IMR-90 (cell line): ENCODE measurements at places on chromosomes 12 and 14. TPM values are rescaled to one million over a fixed set of nuclear protein-coding genes. Genes with fewer than 3 reads are reported as not detected.

DNA sequence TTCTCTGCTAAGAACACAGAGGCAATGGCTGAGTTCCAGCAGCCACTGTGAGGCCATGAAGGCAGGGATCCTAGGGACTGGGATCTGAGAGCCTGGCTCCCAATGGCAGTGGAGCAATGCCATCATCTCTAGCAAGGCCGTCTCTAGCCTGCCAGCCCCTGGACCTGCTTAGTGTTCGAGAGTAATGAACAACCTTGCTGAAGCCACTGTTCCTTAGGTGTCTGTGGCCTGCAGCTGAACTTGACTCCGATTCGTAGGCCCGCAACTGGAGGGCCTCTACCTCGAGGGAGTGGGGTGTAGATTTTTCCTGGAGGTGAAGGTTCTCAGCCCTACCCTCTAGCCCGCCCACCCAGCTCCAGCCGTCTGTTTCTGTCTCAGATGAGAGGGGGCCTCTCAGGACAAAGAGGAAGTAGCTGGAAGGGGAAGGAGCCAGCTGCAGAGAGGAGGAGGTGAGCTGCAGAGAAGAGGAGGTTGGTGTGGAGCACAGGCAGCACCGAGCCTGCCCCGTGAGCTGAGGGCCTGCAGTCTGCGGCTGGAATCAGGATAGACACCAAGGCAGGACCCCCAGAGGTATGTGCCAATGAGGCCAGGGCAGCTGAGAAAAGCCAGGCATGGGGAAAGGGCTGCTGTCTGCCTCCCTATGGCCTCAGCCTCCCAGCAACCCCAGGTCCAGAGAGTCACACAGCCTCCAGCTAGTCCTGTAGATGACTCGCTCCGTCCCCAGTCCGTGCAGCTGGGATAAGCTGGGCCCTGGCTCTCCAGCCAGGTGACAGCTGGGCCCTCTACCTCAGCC lies at the start of gene PLD4:
TSS of gene PLD4 (plus strand) at position 459 of the 793 bp plus-strand sequence. CDS start 2,262 bp downstream, outside the sequence.
- DNase-seq, result no peak
- H3K4me1 ChIP-seq, result no peaks in the 10 kb centered on the region
- peaks cover 11% of the 10 kb centered on the region for H3K27me3 ChIP-seq
- H3K4me3 ChIP-seq, result no peak within 1 kb of the TSS
- H3K36me3 ChIP-seq, result no peaks in the 10 kb centered on the region
- no peak within 1 kb of the TSS for H3K27ac ChIP-seq

DNA sequence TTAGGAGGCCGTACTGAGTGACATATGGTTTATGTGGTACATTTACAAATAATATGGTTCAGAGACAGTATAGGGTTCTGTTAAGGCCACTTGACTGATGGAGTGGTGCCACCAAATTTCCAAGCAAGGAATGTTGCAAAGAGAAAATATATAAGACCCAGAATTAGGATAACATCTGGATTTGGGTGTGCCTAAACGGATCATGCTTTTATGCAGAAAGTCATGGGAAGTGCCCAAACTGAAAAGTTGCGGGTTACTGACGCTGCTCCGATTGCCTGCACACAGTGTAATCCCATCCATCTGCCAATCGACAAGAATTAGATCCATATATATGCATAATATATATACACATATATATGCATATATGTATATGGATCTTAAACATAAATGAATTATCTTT lies 138.4 kb upstream of the DCN start:
- H3K36me3 ChIP-seq, result no peaks in the 10 kb centered on the region
- peaks cover 10% of the 10 kb centered on the region for H3K4me1 ChIP-seq
- DNase-seq, result no peak
- no peak overlapping the region; the same call in 1 of the 2 replicates for H3K27ac ChIP-seq
- H3K27me3 ChIP-seq, result no peaks in the 10 kb centered on the region

Gene GLI1
- total RNA-seq, result 1.3 and 1.4 TPM in 2 replicates

Gene TAS2R42
- not detected in 2 replicates for total RNA-seq

GRCh38 chr14:104014764-104015163 lies 70.7 kb upstream of the ASPG start:
- no peak overlapping the region for H3K4me3 ChIP-seq
- no peak for DNase-seq
- H3K27ac ChIP-seq, result no peak overlapping the region
- H3K36me3 ChIP-seq, result no peaks in the 10 kb centered on the region
- H3K27me3 ChIP-seq, result peaks cover 2% of the 10 kb centered on the region

DNA sequence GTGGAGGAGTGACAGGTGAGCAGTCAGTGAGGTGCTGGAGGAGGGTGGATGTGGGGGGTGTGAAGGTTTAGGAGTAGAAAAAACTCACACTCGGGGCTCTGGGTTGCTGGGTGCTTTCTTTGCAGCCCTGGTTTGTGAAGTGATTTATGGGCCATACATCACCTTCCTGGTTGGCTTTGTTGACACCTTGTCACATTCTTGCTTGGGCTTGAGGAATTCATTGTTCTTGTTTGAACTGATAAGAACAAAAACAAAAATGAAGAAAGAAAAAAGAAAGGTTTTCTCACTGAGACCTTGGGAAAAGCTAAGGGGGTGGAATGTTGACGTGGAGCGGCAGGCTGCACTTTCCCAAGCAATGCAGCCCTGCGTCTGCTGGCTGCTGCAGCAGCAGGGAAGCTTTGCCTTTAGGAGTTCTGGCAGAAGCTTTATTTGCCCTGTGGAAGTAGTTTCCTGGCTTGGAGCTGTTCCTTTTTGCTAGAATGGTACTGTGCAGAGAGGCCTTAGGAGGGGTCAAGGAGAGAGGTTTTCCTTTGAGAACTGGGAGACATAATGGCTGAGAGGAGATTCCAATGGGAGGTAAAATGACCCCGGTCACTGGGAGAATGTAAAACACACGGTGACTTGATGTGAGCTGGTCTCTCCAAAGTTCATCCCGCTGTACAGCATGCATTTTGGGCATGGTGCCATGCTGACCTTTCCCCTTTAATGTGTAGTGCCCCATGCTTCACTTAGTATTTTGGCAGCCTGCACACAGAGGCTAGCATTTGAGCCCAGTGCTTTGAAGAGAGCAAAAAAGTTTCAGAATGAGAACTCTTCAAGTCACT lies 52.8 kb downstream of the HMGA2 start:
- peaks cover 23% of the 10 kb centered on the region for H3K4me1 ChIP-seq
- no peak for DNase-seq
- H3K27ac ChIP-seq, result no peak overlapping the region; the same call in 1 of the 2 replicates
- H3K4me3 ChIP-seq, result no peak overlapping the region
- no peaks in the 10 kb centered on the region for H3K27me3 ChIP-seq

GRCh38 chr12:46131732-46132469 lies 136.9 kb downstream of the SLC38A1 start:
- H3K36me3 ChIP-seq, result no peaks in the 10 kb centered on the region
- peaks cover 3% of the 10 kb centered on the region for H3K27me3 ChIP-seq
- no peak for DNase-seq
- H3K27ac ChIP-seq, result no peak overlapping the region
- H3K4me1 ChIP-seq, result no peaks in the 10 kb centered on the region

DNA sequence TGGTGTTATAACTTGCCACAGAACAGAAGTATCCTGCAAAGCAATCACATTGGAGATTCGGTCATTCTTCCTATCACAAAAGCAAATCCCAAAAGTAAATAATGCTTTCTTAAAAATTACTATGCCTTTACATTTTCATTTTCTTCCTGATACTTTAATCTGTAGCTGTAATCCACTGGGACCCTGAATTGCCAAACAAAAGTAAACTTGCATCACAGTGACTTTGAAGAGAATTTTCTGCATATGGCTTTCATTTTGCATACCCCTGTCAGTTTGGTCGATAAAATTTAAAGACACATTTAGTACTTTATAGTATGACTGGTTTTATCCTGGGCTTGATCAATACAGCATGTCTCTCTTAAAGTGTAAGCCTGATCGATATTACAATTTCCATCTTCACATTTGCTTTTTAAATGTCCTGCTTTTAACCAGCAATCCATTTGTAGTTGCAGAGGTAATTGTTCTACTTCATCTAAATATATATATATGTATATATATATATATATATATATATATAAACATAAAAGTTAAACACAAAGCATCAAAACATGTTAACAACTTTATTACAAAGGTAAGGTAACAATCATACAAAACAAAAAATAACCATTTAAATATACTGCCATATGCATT lies 53.7 kb upstream of the PLEKHA5 start:
- H3K36me3 ChIP-seq, result no peaks in the 10 kb centered on the region
- DNase-seq, result no peak
- H3K27ac ChIP-seq, result no peak overlapping the region
- no peak overlapping the region for H3K4me3 ChIP-seq
- H3K4me1 ChIP-seq, result no peaks in the 10 kb centered on the region

GRCh38 chr12:57545809-57546437 lies 1.1 kb downstream of the DCTN2 start:
- DNase-seq, result peak; percentile 12
- peaks cover 13% of the 10 kb centered on the region for H3K4me1 ChIP-seq
- H3K27ac ChIP-seq, result peak overlapping the region; percentile 77
- peak overlapping the region; percentile 77 for H3K4me3 ChIP-seq
- peaks cover 25% of the 10 kb centered on the region for H3K27me3 ChIP-seq
- peaks cover 12% of the 10 kb centered on the region for H3K36me3 ChIP-seq

GRCh38 chr14:30295980-30296379 lies 263.0 kb upstream of the G2E3 start:
- H3K36me3 ChIP-seq, result no peaks in the 10 kb centered on the region
- H3K4me1 ChIP-seq, result no peaks in the 10 kb centered on the region; the same call in 1 of the 2 replicates
- DNase-seq, result no peak
- peaks cover 2% of the 10 kb centered on the region for H3K27me3 ChIP-seq
- H3K4me3 ChIP-seq, result no peak overlapping the region

DNA sequence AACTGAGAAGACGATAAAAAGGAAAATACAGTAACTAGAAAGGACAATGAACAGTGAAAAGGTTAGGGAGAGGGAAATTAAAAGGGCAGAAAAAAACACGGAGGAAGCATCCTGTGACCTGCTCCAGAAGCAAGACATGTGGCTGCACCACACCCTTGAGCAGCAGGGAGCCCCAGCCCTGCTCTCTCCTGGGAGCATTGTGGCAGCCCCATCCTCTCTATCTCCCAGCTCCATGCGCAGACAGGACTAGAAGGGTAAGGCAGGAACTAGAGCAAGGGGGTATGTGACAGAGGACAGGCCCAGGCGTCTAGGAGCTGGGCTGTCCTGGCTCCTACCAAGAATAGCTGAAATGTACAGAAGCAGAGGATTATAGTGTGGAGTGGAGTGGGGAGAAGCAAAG lies 38.6 kb upstream of the SMUG1 start:
- no peak overlapping the region for H3K27ac ChIP-seq
- H3K4me1 ChIP-seq, result peaks cover 22% of the 10 kb centered on the region
- DNase-seq, result no peak
- no peaks in the 10 kb centered on the region for H3K27me3 ChIP-seq
- no peak overlapping the region for H3K4me3 ChIP-seq

- DNase-seq, result no peak
- peaks cover 11% of the 10 kb centered on the region; the same call in 1 of the 2 replicates for H3K36me3 ChIP-seq
- no peak overlapping the region for H3K27ac ChIP-seq
- no peaks in the 10 kb centered on the region for H3K27me3 ChIP-seq
- H3K4me3 ChIP-seq, result no peak overlapping the region
- H3K4me1 ChIP-seq, result no peaks in the 10 kb centered on the region
Observed at GRCh38 chr12:62519043-62519442, 52.4 kb downstream of the MON2 start.

DNA sequence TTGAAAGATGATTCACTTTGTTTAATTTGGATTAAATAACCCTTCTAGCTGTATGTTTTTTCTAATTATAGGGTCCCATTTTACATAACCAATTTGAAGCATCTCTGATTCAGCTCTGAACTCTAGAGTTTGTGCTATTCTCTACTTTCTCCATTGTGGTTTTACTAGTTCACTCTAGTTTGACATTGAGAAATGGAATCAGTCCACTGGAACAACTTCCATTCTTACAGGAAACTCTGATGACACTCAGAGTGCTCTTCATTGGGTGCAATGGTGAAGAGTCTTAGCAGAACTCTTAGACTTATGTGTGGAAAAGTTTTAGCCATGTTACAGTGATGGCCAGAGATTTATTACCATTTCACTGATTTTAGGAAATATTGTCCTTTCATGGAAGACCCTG lies 140.7 kb downstream of the DYRK2 start:
- no peaks in the 10 kb centered on the region for H3K36me3 ChIP-seq
- peaks cover 3% of the 10 kb centered on the region; the same call in 1 of the 2 replicates for H3K27me3 ChIP-seq
- H3K27ac ChIP-seq, result no peak overlapping the region
- DNase-seq, result no peak
- H3K4me1 ChIP-seq, result peaks cover 2% of the 10 kb centered on the region
- no peak overlapping the region for H3K4me3 ChIP-seq

Gene USP15
- total RNA-seq, result 49.6 and 82.5 TPM in 2 replicates

Gene PZP
- not detected in 2 replicates for total RNA-seq

DNA sequence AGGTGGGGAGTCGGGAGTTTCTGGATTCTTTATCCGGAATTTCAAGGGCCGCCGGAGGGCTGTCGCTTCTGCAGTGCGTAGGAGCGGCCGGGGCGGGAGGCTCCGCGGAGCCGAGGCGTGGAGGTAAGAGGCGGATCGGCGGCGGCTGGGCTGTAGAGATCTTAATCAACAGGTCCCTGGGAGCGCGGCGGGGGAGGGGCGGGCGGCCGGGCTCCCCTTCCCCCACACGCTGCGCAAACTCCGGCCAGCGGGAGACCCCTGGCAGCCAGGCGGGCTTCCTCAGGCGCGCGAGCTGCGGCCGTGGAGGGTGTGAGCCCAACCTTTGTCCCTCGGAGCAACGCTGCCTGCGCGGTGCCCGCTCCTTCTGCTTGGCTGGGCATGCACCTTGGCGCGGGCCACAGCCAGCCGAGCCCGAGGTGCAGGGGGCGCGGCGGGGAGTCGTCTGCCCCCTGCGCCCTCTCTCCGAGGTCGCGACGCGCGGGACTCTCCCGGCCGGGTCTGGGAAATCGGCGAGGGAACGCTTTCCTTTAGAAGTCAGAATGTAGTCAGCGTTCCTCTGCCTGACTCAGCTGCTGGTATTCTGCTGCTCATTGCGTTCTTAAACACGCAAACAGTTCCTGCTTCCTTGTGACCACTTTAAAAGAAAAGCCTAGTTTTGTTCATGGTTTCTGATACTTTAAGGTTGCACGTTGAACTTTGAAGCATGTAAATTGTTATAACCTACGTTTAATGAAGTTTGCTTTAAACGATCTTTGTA lies at the start of gene PALS1:
TSS of gene PALS1 (plus strand) at position 25 of the 757 bp plus-strand sequence. CDS start 37,736 bp downstream, outside the sequence.
- no peaks in the 10 kb centered on the region for H3K27me3 ChIP-seq
- H3K4me1 ChIP-seq, result peaks cover 4% of the 10 kb centered on the region
- DNase-seq, result peak; percentile 88

- H3K27me3 ChIP-seq, result no peaks in the 10 kb centered on the region
- DNase-seq, result no peak
- H3K36me3 ChIP-seq, result no peaks in the 10 kb centered on the region
- no peaks in the 10 kb centered on the region for H3K4me1 ChIP-seq
Observed at GRCh38 chr12:89704457-89704856, 4.2 kb downstream of the ATP2B1 start.

Gene KCNMB4
- total RNA-seq, result 0.90 and 1.4 TPM in 2 replicates
